ENCODE measurements at places on chromosomes 3 and 15.
A peak's percentile ranks its signal among the peaks of the same experiment; 100 is the strongest.

- DNase-seq, result no peak
Observed at GRCh38 chr3:28386049-28386448, 37.4 kb upstream of the AZI2 start.

- DNase-seq, result no peak
Observed at GRCh38 chr3:184954251-184954650, 142.3 kb downstream of the VPS8 start.

DNA sequence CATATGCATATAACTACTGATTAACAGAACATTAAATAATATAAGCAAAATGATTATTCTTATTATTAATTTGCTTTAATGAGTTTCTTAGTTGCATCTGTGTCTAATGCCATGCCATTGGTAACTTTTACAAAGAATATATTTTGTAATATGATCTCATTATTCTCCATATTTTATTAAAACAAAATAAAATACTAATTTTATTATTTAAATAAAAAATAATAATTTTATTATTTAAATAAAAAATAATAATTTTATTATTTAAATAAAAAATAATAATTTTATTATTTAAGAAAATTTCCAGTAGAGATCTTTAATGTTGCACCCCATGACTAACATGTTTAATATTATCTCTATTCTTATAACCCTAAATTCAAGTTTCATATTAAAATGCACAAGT, 771.1 kb downstream of the NR2F2 start:
- no peak for DNase-seq

GRCh38 chr3:165805946-165806561, 31.2 kb downstream of the BCHE start:
- DNase-seq, result peak; percentile 3

GRCh38 chr3:83063446-83063845, 1302.0 kb upstream of the GBE1 start:
- no peak for DNase-seq

GRCh38 chr3:129224984-129225393, 24.4 kb upstream of the COPG1 start:
- peak; percentile 76 for DNase-seq

GRCh38 chr15:51768018-51768417, 16.6 kb downstream of the TMOD2 start:
- no peak for DNase-seq

DNA sequence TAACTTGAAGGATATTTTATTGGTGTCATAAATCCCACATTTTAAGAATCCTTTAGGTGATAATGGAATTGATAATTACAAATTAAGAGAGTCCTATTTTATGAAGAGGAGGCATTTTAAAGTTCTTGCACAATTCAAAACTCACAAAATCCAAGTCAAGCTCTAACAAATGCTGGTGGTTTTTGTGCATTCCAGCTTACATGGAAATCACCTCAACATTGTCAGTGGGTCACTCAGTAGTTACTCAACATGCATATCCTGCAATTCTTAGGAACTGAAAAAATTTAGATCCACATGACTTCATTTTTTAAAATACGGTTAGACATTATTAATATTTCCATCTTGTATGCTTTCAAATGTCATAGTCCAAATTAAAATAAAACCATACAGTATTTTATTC, 487.2 kb downstream of the CNTN3 start:
- DNase-seq, result no peak

DNA sequence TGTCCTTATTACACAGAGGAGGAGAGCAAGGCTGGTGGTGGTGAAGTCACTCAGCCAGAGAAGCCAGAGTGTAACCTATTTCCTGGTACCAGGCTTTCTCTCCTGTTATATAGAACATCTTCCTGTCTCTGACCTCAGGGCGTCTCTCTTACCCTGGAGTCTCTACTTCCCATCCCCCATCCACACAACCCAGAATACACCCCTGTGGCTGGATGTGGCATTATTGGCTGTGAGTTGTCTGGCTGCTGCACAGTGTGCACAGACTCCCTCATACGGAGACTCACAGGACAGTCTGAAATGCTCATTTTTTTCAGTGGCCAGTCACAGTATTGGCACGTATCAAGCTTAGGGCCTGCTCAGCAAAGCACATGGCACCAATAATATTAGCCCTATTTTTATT, 8.6 kb downstream of the PODXL2 start:
- peak; percentile 3 for DNase-seq

DNA sequence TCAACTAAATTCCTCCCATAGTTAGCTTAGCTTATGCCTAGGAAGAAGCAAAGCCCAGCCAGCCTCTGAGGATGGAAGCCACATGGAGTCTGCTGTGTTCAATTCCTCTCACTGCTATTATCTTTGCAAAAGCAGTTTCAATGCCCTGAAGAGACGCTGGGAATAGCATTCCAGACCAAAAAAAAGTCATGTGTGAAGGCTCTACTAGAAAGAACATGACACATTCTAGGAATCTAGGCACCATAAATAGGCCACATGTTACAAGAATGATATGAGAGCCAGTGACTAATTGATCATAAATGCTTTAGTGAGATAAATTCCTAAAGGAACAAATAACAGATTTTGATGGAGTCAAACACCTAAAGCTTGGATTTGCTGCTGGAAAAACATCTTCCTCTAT, 800.8 kb downstream of the TUSC7 start:
- DNase-seq, result peak; percentile 36

GRCh38 chr3:122299872-122300460, 25.1 kb upstream of the CSTA start:
- peak; percentile 10 for DNase-seq

DNA sequence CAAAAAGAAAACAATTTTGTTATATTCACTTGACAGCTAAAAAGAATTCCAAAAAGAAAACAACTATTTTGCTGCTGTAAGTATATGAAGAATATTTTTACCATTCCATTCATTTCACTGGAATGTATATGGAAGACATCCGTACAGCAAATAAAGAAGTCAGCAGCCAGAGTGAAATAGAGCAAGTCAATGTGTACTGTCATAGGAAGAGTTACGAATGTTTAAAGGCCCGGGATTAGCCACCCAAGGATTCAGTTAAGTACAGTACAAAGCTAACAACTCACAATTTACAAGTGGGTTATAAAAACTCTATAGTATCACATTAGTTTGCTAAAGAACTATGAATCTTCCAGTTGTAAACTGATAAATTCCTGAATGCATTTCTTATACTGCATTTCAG, 14.4 kb upstream of the XXYLT1 start:
- DNase-seq, result no peak

GRCh38 chr3:46748170-46748569, 30.5 kb upstream of the PRSS50 start:
- no peak for DNase-seq

DNA sequence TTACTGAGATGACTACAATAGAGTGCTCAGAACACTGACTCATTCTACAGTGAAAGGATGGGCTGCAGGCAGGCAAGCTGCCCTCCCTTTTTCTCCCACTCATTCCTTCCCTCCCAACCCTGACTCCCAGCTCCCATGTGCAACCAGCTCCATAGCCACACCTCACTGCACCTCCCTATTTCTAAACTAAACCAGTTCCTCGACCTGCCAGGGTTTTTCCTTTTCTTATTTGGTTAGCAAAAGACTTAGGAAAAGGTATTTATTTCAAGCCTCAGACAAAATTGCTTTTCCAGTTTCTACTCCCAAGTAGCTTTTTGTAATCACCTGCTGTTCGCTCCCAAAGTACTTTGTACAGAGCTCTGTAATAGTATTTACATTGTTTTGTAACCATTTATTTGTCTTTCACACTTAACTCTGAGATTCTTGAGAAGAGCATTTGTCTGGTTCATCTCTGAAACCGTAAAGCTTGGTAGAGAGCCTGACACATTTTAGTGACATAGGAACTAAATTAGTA, 2.2 kb downstream of the AADAC start:
- peak; percentile 59 for DNase-seq

GRCh38 chr15:77107068-77107467, 36.2 kb upstream of the TSPAN3 start:
- peak; percentile 22 for DNase-seq

GRCh38 chr15:67927501-67928168, 87.8 kb upstream of the RNU6-1 start:
- peak; percentile 89 for DNase-seq

- DNase-seq, result no peak
Observed at GRCh38 chr3:111414531-111414930, 127.5 kb upstream of the CD96 start.

- no peak for DNase-seq
Observed at GRCh38 chr15:38530113-38530512, 34.5 kb downstream of the RASGRP1 start.

- DNase-seq, result no peak
Observed at GRCh38 chr15:56432304-56432703, 32.6 kb downstream of the MNS1 start.

GRCh38 chr15:50050986-50051743, 67.9 kb downstream of the ATP8B4 start:
- DNase-seq, result peak; percentile 27

GRCh38 chr15:62133141-62133540, 31.9 kb downstream of the C2CD4B start:
- no peak for DNase-seq

DNA sequence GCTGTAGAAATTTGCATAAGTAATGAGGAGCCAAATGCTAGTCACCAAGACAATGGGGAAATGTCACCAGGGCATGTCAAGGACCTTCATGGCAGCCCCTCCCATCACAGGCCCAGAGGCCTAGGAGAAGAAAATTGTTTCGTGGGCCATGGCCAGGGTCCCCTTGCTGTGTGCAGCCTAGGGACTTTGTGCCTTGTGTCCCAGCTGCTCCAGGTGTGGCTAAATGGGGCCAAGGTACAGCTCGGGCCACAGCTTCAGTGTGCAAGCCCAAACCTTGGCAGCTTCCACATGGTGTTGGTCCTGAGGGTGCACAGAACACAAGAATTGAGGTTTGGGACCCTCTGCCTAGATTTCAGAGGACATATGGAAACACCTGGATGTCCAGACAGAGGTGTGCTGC, 208.8 kb upstream of the TBC1D5 start:
- DNase-seq, result no peak

- DNase-seq, result no peak
Observed at GRCh38 chr3:17514597-17514996, 227.8 kb downstream of the TBC1D5 start.

DNA sequence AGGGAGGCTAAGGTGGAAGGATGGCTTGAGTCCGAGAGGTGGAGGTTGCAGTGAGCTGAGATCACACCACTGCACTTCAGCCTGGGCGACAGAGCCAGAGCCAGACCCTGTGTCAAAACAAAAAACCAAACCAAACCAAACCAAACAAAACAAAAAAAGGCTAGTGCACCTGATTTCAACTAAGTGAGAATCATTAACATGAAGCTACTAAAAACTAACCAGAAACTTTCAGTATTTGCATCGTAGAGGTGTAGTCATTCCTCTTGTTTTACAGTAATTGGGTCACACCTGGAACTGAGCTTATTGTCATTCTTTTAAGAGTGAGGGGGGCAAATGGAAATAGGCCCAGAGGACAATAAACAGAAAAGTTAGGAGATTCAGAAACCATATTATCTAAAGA, 58.5 kb downstream of the ST6GAL1 start:
- no peak for DNase-seq

- DNase-seq, result peak; percentile 87
Observed at GRCh38 chr3:47347217-47347801, 33.5 kb upstream of the PTPN23 start.

- no peak for DNase-seq
Observed at GRCh38 chr3:73259291-73259690, 197.8 kb downstream of the EBLN2 start.

DNA sequence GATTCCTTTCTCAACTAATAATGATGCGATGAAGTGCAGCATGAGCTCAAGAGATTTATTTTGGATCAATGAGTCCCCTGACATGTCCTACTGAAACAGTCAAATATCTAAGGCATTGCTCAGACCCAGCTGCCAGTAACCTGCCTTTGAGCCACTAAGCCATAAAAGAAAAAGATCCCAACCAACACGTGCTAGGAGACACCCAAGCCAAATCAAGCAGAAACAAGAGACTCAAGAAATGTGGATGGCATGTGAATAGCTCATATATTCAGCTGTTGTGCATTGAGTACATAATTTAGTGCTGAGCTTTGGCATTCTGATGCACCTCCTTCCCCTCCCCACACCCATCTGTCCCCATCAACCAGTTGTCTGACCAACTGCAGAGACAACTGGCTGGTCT, 29.2 kb downstream of the GJD2 start:
- DNase-seq, result no peak

DNA sequence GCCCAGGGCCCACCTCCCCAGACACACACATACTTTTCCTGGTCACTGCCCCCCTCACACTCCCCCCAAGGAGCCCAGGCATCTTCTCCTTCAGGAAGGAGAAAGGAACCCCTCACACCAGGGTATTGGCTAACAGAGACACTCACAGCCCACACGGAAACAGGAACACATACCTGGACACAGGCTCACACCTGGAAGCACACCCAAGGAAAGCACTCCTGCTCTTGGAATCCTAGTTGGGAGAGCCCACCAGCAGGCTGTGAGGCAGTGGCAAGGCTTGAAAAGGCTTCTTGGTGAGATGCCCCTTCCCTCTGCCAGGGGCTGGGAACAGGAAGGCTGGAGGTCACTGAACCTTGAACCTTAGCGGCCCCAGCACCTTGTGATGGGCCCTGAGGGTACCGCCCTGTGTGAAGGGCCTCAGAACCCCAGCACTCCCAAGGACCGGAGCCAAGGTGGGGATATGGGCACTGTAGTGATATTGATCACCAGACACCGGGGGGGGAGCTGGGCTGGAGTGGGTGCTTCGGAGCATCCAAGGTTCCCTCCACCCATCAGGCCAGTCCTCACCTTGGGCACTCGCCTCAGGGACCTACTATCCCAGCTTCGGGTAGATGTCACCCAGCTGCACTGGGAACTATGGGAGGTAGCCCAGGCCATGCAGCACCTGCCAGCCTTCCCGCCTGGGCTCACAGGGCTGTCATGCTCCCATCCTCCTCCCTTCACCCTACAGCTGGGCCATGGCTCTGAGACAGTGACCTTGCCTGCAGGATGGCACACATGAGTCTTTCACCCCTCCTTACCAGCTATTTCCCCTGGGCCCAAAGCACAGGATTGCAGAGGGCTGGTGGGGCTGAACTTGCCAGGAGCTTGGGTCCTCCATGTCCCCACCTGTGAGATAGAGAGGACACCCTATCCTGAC, 16.4 kb downstream of the MYL3 start:
- no peak for DNase-seq

- DNase-seq, result no peak
Observed at GRCh38 chr15:99472416-99473145, 93.2 kb upstream of the MEF2A start.

- DNase-seq, result peak; percentile 65
Observed at GRCh38 chr3:178304758-178305467, 231.3 kb upstream of the KCNMB2 start.
